Stimulated activated CD8-positive, alpha-beta memory T cell treated with anti-CD3 and anti-CD28 coated beads, Interleukin-4, amount 100 ng/mL, for 1 hour (primary cell): ENCODE measurements at places on chromosomes 7 and 10.

DNA sequence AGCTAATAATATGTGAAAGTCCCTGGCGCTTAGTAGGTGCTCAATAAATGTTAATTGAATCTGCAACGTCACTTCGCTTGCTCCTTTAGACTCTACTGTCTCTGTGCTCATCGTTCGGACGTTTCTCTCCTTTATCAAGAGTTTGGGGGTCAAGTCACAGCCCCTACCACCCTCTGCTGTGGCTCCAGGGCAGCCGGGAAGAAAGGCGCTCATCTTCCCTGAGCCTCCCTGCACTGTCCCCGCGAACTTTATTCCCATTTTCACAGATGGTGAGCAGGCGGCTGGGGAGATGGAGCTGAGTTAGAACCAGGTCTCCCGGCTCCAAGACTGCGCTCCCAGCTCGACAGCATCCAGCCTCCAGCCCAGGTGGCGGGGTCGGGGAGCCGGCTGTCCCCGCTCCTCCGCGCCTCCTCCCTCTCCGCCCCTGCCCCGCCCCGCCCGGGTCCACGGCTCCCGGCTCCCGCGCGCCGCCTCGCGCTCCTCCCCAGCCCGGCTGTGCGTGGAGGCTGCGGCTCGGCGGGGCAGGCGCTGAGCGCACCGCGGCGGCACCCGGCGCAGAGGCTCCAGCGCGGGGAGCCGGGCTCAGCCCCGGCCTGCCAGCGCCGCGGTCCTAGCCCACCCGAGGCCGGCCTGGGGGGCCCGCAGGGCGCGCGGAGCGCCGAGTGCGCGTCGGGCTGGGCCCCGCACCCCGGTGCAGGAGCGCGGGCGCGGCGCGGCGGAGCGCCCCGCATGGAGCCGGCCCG, at the start of gene CLEC2L:
TSS of gene CLEC2L (plus strand) at position 487 of the 743 bp plus-strand sequence. CDS start at position 730, 243 bp downstream.
- DNase-seq = no peak

- DNase-seq = no peak
These were observed 235.9 kb downstream of the COBL start for GRCh38 chr7:51080622-51081269.

- DNase-seq = no peak
These were observed 482.9 kb downstream of the POM121L12 start for GRCh38 chr7:53518319-53518718.

DNA sequence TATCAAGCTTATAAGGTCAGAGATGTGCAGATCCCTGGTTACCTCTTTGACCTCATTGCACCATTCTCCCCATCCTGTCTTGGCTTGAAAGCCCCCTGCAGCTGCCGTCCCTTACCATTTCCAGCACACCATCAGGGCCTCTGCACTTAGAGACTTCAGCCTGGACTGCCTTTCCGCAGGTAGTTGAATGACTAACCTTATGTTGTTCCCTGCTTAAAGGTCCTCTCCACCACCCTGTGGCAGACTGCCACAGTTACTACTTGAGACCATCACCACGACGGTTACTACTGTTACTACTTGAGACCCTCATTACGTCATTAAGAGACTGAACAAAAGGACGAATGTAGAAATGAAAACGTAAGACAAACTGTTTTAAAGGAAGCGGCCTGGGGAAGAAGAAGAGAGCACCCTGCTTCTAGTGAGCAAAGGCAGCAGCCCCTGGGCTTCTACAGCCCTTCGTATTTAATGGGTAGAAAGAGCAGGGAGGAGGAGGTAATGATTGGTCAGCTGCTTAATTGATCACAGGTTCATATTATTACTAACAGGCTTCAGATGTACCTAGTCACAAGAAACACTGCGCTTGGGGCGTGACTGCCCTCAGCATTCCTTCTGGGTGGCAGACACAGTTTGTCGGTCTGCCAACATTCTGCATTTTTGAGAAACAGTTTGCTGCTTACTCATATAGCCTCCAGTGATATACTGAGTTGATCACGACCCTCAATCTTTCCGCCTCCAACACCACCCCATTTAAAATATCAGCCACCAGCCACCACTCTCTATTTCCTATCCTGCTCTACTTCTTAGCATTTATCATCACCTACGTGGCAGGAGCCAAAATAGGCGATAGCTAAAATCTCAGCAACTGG, 74.1 kb upstream of the PARD3 start:
- no peak for DNase-seq

- no peak for DNase-seq
These were observed 40.6 kb upstream of the WAC start for GRCh38 chr10:28492116-28492920.

- no peak for DNase-seq
These were observed 137.1 kb downstream of the ZNF365 start for GRCh38 chr10:62511238-62511637.

- no peak for DNase-seq
These were observed 82.6 kb upstream of the ARHGAP21 start for GRCh38 chr10:24806262-24806661.

DNA sequence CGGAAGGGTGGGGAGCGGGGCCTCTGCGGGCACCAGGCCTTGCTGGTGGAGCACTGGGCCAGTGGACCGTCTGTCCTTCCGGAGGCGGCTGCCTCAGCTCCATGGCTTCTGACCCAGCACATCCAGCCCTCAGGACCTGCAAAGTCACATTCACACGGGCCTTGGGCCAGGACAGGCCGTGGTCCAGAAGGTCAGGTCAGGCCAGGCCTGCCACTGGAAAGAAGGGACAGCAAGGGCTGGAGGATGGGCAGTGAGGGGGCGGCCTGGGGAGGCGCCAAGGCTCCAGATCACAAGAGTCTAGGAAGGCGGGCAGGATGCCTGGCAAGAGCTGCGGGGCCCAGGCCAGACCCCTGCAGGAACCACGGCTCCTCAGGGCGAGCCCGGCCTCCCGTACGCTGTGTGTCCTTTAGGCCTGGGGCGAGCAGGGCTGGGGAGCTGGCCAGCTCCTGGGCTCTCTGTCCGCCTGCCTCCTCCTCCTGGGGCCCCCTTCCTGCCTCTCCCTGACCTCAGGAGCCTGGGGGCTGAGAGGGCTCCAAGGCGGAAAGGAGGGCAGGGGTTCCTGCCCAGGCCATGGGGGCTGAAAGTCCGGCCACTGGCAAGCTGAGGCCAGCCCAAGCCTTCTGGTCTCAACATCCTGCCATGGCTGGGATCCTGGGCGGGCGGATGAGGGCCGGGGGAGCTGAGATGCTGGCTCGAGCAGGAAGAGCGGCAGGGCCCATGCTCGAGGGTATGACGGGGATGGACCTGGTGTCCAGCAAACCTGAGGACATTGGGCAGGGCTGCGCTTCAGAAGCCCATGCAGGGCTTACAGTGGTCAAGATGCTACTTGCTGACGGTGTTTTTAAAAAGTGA, 225.8 kb downstream of the ELFN1 start:
- DNase-seq = no peak

- DNase-seq = no peak
These were observed 788 bp downstream of the AKAP9 start for GRCh38 chr7:91941450-91941849.

DNA sequence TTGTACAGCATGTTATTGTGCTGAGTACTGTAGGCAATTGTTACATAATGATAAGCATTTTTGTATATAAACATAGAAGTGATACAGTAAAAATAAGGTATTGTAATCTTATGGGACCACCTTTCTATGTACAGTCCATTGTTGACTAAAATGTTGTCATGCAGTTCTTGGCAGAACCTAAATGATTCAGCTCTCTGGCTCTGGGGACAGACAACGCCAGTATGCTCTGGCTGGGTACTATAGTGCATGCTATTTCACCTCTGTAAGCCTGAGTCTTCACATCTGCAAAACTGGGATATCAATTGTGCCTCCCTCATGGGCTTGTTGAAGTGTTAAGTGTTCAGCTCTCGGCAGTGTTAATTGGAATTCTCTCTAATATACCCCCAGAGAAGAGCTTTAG, 674.3 kb downstream of the INHBA start:
- DNase-seq = no peak

- DNase-seq = no peak
These were observed 133.4 kb downstream of the FZD1 start for GRCh38 chr7:91397612-91398011.

- no peak for DNase-seq
These were observed 3.1 kb downstream of the VAX1 start for GRCh38 chr10:117135026-117135372.

DNA sequence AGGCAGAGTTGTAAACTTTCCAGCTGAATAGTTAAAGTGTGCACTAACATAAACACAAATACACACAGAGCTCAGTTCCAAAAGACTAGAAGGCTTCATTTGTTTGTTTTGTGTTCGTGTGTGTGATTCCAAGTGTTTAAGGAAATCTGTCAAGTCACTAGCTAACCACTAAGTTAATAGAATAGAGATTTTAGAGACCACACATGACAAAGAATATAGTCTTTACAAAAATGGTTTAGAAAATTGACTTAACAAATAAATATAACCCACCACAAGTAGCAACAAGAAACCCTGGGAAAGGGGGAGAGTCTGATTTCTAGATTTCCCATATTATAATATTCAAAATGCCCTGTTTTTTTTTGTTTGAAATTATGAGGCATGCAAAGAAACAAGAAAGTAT, 209.4 kb downstream of the FZD1 start:
- DNase-seq = no peak

DNA sequence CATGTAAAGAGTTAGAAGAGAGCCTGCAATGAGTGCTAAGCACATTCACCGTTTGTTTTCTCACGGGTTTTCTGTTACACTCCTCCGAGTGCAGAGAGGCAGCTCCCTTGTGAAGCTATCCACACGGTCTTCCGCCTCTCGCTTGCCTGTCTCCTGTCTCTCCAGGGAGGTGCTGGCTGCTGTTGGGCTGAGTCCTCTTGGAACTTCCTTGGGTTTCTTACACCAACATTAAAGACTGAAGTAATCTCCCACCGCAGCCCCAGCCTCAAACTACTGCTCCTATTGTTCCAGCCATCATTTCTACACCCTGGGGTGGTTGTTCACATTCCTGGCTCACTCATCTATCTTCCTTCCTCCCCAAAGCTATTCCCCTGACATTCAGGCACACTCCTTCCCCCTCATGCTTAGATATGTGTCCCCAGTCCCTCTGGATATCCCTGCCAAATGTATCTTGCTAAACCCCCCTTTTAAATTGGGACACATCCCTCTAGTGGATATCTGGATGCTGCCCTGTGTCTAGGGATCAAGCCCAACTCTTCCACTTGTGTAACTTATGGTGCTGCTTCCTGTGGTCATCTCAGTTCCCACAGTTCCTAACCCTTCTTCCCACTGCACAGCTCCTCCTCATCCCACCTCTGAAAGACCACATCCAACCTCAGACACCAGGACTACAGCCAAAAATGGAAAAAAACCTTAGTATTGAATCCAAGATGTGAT, 14.1 kb downstream of the ESYT2 start:
- DNase-seq = no peak

DNA sequence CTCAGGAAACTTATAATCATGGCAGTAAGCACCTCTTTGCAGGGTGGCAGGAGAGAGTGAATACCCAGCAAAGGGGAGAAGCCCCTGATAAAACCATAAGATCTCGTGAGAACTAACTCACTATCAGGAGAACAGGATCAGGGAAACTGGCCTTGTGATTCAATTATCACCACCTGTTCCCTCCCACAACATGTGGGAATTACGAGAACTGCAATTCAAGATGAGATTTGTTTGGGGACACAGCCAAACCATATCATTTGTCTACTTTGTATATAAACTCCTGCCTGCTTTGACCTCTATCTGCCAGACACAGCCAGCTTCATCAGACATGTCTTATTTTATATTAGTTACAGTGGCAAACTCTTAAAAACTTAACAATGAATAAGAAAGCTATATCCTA, 50.4 kb downstream of the ARMC3 start:
- DNase-seq = no peak

GRCh38 chr7:3494947-3495346, 193.9 kb downstream of the SDK1 start:
- no peak for DNase-seq

DNA sequence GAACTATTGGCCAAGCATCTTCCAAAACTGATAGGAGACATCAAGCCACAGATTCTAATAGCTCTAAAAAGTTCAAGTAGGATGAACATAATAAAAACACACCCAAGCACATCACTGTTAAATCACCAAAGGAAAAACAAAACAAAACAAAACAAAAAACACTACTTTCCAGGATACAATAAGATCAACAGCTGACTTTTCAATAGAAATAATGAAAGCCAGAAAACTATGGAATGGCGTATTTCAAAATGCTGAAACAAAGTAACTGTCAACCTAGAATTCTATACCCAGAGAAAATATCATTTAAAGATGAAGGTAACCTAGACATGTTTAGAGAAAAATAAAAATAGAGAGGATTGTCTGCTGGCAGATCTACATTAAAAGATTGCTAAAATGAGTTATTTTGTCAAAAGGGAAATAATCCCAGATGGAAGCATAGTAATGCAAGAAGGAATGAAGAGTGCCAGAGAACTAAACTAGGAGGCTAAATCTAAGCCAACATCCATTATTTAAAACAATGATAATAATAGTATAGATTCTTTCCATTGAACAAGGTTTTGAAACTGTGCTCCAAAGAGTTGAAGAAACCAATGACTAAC, 13.9 kb downstream of the TUBAL3 start:
- DNase-seq = no peak

DNA sequence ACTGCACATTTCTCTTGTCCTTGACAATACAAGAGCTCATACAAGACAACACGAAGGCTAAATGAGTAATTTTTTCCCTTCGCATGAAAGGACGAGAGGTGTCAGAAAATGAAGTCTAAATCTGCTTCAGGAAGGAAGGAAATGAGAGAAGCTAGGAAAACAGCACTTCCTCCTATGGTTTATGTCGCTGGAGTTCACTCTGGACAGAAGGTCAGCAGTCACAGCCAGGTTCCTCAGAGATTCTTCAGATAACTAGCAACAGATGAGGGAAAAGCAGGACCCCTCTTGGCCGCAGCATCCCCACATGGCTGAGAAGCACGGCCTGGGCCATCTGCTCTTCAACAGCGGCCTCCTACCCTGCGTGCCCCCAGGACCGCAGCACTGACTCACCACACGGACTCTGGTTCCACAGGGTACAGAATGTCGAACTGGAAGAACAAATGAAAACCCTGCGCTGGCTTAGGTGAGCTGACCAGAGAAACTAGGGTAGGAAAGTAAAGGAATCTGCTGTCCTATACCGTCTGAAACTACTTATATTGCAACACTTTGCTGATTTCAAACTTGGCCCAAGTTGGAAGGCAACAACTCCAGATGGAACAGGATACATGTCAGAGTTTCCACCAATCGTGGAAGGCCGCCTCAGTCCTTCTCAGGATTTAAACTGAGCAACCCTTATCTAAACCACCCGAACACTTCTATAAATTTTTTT, 26.3 kb downstream of the DNMBP start:
- DNase-seq = no peak

- no peak for DNase-seq
These were observed 217.7 kb upstream of the KCND2 start for GRCh38 chr7:120055300-120055699.

DNA sequence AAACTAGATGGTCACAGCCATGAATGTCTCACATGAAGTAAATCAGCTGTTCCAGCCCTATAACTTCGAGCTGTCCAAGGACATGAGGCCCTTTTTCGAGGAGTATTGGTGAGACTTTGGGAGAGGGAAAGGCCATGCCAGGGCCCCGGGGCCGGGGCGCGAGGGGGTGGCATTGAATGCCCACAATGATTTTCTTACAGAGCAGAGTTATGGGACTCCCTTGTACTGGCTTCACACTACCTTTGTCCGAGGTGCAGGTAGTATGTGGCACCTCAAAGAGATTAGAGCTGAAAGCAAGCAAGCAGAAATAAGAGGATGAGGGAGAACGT, 407 bp downstream of the ELOVL3 start:
- no peak for DNase-seq

- no peak for DNase-seq
These were observed 46.7 kb upstream of the RBM33 start for GRCh38 chr7:155597753-155598140.

- no peak for DNase-seq
These were observed 27.9 kb downstream of the PIK3AP1 start for GRCh38 chr10:96692427-96692826.

GRCh38 chr7:95244616-95245015, 79.7 kb downstream of the PON1 start:
- DNase-seq = no peak
